ENCODE measurements at places on chromosomes 13 and 19.

DNA sequence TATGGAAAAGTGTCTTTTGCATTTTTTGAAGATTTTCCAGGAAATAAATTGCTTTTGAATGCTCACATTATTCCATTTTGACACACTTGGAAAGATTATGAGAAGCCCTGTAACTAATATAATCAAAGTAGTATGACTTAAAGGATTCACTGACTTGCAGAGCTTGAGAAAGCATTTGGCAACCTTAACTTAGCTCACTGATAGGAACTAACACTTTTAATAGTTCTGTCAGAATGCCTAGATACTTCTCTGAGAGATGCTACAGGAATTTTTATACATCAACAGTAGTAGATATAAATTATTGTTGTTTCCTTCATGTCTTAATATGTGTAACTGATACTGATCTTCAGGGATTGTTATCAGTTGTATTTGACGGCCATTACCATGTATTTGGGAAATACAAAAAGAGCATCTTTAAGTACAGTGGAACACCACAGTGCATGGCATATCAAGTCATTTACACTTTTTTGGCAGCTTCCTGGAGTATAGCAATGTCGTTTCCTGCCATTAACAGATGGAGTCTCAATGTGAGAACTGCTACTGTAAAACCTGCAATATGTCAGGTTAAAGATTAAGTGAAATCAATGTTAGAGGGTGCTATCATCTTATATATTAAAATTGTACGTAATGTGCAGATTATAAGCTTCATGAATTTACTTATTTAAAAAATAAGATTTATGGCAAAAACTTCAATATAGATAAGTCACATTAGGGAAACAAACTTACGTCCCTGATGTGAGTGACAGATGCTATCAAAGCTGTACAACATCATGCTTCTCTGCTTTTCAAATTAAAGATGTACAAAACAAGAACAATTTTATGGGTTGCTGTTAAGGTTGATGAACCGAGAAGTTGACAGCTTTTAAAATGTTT is 1159.8 kb upstream of the MIR17HG start:
- no peak for DNase-seq

- DNase-seq: no peak
Measured at GRCh38 chr13:99860745-99861144, 110.8 kb downstream of the ZIC5 start.

GRCh38 chr19:46016426-46017094 is 6.3 kb downstream of the PGLYRP1 start:
- DNase-seq: peak; percentile 59

GRCh38 chr19:16337809-16338469 is 13.3 kb downstream of the KLF2 start:
- DNase-seq: no peak

DNA sequence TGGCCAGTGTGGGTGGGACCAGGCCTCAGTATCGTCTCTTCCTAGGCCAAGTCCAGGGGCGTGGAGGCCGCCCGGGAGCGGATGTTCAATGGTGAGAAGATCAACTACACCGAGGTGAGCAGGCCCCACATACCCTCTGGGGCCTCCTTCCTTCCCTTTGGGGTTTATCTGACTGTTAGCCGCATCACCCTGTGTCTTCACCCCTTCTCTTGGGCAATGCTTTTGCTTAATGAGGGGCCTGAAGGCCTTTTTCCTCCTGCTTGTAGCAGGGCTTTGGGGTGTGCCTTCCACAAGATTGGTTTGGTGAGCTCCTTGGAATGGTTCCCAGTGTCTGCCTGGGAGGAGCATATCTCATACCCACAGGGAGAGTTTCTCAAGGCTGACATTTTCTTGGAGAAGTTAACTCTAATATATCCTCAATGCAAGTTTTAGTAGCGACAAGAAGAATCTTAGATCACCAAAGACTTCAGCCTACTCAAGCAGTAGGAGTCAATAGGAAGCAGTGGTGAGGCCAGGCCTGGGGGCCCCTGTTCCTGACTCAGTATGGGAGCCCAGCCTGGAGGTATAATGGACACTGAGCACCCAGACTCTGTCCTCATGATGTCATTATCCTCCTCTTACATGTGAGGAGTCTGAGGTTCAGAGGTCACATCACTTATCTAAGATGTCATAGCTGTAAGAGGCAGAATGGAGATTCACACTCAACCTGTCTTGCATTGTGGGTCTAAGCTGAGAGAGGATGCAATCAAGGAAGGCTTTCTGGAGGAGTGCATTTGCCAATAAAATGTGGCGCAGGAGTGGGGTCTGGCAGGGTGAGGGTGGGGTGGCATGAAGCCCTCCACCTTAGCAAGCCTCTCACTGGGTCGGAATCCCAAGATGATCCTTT is 2.0 kb downstream of the GPI start:
- peak; percentile 36 for DNase-seq

DNA sequence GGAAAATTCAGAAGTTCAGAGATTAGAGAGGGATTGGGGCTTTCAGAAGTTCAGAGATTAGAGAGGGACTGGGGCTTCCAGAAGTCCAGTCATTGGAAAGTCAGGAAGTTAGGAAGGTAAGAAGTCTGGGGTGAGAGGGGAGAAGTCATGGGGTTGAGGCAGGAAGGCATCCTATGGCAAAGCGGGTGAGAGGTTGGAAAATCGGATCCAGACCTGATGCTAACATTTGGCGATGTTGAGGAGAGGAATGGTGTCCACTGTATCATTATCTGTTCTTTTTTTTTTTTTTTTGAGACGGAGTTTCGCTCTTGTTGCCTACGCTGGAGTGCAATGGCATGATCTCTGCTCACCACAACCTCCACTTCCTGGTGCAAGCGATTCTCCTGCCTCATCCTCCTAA is 11.1 kb downstream of the SYT3 start:
- DNase-seq: no peak

GRCh38 chr19:18496167-18496979 is 25.5 kb downstream of the ELL start:
- DNase-seq: no peak

GRCh38 chr13:107203146-107203847 is 635.4 kb upstream of the ARGLU1 start:
- DNase-seq: no peak

DNA sequence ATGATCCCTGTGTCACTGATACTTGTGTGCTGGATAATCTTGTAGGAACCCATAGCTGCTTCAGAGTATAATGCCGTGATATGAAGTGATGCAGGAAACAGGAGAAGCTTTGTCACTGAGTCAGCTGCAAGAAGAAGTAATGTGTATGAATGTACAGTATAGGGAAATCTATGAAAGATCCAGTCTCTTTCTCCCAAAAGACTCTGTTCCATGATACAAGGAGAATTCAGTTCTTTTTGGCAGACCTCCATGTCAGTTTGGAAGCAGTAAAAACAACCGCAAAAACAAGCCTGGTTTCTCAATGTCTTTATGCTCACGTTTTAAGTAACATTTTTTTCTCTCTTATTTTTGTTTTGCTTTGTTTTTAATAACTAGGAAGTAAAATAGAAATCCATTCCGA is 33.9 kb downstream of the PCDH17 start:
- no peak for DNase-seq

DNA sequence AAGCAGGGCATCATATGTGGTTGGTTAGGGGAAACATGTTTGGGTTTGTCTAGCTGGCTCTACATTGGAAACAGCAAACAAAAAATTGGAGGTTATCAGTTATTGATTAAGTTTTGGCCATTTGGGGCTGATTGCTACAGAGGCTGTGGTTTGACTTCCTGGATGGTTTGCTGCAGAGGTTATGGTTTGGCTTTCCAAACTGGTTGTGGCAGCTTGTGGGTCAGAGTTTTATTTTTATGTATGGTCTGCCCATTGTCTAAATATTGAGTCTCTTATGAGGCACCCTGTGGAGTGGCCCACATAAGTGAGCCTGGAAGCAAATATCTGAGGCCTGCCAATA is 261.6 kb downstream of the GPC5 start:
- DNase-seq: no peak

- DNase-seq: no peak
Measured at GRCh38 chr13:94758436-94758960, 46.2 kb upstream of the SOX21 start.

GRCh38 chr13:108851660-108852059 is 222.2 kb downstream of the MYO16 start:
- DNase-seq: no peak

DNA sequence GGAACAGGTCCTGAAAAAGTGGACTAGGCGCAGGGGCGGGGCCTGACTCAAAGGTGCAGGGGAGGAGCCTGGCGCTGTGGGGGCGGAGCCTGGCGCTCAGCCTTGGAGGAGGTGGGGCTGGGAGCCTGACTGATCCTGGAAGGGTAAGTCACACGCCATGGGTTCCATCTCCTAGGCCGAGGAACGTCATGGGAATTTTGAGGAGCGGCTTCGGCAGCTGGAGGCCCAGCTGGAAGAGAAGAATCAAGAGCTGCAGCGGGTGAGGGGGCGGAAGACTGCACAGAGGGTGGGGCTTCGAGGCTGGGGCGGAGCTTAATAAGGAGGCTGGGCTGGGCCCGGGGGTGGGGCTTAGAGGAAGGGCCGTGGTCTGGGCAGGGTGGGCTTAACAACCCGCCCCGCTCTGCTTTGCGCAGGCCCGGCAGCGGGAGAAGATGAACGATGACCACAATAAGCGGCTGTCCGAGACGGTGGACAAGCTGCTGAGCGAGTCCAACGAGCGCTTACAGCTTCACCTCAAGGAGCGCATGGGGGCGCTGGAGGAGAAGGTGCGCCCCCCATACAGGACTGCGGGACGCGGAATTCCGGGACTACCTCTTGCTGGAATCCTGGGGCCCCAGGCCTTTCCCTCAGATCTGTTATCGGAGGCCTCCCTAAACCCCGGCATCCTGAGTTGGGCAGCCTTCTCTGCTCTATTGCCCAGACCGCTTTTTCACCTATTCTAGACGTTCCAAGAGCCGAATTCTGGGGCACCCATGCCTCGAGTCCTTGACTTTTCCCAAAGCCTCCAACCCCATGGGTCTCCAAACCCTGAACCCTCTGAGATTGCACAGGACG is 14.5 kb downstream of the PPFIA3 start:
- no peak for DNase-seq

DNA sequence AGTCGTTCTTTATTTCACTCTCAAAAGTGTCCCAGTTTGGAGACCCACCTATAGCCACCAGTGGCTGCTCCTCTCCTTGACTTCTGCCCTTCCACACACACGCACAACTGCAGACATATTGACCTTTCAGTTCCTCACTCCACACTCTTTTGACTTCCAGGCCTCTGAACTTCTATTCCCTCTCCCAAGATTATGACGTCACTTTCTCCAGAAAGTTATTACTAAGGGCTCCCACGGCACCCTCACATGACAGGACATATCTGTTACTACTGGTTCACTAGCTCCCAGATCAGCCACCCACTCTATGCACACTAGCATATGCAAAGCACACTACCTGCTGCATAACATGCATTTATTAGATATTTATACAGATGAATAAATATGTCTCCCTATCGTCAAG is 45.9 kb downstream of the XPO4 start:
- no peak for DNase-seq

Data from fibroblast of the conjunctiva (primary cell).